ENCODE measurements at places on chromosomes 1 and 21.

DNA sequence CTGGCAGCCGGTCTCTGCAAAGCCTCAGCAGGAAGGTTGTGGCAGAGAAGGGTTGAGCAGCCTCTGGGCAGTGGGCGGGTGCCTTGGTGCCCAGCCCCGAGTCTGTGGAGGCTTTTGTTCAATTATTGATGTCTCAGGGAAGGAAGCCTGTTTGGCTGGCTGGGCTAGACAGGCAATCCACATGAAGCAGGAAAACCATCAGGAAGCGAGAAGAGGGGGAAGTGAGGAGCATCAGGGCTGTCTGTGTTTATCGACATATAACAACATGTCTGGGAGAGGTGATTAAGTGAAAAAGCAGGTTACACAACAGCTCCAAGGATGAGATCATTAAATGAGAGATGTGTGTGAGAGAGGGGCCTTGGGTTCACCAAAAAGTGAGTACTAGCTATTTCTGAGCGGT, 105.4 kb downstream of the UBE2U start:
- DNase-seq = no peak

DNA sequence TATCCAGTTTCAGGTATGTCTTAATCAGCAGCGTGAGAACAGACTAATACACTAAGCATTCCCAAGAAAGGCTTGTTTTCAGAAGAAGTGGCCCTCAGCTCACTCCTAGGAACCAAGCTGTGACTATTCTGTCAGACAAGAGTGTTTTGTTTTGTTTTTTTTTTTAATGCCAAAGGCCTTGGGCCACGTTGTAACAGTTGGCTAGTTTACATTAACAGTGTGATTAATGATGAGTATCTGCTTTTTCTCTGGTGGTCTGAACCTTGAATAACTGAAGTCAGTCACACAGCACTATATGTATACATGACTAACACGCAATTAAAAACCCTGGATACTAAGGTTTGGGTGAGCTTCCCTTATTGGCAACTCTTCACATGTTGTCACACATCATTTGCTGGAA, 21.9 kb downstream of the DPYD start:
- DNase-seq = no peak

- DNase-seq = no peak
Observed at GRCh38 chr1:231596337-231596791, 30.2 kb upstream of the DISC1 start.

DNA sequence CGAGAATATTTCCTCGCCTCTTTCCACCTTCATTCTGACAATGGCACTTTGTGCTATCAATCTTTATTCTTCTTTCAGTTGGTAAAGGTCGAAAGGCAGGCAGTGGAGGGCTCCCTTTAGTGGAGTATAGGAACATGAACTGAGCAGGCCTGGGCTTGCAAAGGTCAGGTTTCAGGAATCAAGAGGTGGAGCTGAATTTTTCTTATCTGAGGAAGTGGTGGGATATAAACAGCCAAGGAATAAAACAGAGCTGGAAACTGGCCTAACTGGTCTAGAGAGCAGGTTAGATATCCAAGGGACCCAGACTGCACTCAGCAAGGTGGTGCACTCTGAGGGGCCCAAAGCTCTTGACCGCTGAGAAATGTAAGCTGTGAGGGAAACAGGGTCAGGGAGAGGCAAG, 99.1 kb downstream of the PLA2G4A start:
- DNase-seq = no peak

DNA sequence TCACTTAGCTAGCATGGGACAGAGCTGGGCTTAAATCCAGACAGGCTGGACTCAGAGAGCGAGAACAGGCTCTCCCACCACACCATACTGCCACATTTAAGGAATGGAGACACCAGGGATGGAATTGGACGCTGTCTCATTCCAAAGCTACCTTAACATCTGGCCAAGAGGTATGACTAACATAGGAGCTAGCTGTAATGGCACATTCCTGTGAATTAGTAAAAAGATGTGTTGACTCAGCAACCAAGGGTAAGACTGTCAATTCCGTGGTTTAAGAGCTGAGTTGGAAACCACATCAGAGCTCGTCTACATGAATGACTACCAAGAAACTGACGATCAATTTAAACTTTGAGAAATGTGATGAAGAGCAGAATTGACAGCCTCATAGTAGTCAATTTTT, 8.3 kb upstream of the TNFRSF9 start:
- no peak for DNase-seq

GRCh38 chr1:65176056-65176450, 28.1 kb downstream of the AK4 start:
- DNase-seq = no peak

GRCh38 chr1:243968413-243968812, 82.7 kb upstream of the ZBTB18 start:
- no peak for DNase-seq

DNA sequence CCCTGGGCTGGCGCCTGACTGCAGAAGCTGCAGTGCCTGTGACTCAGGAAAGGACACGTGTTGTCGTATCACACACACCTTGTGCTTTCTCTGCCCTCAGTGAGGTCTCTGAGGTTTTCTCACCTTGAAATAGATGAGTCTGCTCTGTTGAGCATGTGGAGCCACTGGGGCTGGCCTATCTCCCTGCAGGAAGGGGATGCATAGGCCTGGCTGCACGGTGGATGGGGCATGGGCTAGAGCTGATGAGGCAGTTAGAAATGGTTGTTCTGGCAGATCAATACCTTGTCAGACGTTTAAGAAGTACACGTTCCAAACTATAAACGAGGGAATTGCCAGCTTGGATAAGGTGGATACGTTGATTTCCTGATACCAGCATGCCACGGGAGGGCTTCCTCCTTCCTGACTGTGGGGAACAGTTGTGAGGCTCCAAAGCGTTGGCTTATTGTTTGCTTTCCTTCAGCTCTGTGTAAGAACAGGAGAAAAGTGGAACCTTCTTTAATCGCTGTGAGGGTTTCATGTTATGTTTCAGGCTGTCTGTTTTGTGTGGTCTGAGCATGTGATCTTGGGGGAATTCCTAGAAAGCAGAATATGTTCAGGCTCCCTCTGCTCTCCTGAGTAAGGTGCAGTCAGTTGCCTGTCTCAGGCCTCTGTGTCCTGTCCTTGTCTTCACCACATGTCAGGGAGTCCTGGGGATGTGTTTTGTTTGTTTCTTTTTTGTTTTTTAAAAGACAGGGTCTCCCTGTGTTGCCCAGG, 44.8 kb downstream of the PCNT start:
- no peak for DNase-seq

DNA sequence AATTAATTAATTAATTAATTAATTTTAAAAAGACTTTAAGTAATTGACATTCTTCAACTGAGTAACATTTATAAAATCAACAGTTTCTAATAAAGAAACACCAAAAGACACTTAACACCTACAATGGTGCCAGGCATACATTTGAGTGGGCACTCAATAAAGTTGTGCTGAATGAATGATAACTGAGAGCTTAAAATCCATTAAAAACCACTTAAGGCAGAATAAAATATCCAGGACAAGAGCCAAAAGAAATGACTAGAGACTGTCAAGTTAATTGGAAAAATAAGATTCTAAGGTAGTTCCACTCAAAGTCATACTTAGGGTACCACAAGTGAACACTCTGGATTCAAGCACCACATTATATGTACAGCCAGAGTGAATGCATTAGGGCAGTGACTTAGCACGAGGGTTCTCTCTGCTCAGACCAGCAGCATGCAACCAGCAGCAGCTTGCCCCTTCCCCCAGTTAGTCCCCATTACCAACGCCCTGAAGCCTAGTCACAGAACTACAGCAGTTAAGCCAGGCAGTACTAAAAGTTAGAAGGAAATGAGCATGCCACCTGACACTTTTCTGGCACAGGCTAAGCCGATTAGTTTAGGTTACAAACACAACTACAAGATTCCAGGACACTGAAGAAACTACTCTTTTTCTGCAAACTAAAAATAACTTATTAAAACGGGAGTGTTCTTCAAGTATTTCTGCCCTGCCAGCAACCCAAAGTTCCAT, 46.5 kb downstream of the LUZP1 start:
- peak; percentile 47 for DNase-seq

DNA sequence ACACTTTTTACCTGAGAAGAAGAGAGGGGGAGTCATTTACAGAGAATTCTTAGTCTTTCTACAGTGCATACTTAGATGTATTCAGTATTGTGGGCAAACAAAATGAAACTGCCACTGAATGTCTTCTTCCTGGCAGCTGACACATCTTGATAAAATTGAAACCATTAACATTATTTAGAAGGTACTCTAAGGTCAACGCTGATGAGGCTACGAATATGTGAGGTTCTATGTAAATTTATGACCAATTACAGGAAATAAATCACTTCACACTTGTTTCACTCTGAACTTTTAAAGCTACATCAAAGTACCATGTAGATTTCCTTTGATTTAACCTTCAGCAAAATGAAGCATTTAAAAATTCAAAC, 51.3 kb upstream of the GFI1 start:
- DNase-seq = no peak

GRCh38 chr1:16135501-16135900, 20.4 kb downstream of the EPHA2 start:
- DNase-seq = no peak

- DNase-seq = peak; percentile 36
Observed at GRCh38 chr1:215526147-215526845, 40.8 kb upstream of the KCTD3 start.

- no peak for DNase-seq
Observed at GRCh38 chr1:154772056-154772455, 98.0 kb downstream of the KCNN3 start.

DNA sequence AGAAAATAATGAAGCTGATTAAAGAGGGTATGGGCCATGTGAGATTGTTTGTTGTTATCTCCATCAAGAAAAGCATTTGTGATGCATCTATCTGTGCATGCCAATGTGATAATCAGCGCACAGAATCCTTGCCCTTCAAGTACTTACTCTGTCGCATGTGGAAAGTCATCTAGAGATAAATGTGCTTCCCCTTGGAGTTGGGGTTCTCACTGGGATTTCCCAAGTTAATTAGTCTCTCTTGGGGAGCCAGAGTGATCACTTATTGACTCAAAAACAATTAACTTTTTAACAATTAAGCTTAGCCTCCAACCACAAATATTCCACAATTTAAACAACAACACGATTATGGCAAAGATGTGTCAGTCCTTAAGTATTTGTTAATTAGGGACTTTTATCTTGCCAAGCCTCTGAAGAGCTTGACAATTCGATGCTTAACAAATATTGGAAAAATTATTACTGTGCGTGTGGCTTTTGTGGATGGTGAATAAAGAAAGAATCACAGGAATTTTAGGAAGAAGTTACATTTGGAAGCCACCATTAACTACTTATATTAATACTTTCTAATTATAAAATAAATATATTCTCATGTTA, 17.5 kb downstream of the RHOU start:
- no peak for DNase-seq

DNA sequence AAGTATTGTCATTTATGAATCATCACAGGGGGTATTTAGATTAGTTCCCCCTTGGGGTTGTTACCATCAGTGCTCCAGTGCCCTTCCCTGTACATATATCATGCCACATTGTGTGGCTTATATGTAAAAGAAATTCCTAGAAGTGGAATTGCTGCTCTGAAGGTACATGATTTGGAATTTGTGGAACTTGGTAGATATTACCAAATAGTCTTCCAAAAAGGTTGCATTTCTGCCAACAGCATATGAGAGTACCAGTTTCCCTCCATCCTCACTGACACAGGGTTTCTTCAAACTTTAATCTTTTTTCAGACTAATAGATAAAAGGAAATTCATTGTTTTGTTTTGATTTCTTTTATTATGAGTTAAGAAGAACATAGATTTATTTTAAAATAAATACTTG, 41.3 kb downstream of the AKNAD1 start:
- DNase-seq = no peak

DNA sequence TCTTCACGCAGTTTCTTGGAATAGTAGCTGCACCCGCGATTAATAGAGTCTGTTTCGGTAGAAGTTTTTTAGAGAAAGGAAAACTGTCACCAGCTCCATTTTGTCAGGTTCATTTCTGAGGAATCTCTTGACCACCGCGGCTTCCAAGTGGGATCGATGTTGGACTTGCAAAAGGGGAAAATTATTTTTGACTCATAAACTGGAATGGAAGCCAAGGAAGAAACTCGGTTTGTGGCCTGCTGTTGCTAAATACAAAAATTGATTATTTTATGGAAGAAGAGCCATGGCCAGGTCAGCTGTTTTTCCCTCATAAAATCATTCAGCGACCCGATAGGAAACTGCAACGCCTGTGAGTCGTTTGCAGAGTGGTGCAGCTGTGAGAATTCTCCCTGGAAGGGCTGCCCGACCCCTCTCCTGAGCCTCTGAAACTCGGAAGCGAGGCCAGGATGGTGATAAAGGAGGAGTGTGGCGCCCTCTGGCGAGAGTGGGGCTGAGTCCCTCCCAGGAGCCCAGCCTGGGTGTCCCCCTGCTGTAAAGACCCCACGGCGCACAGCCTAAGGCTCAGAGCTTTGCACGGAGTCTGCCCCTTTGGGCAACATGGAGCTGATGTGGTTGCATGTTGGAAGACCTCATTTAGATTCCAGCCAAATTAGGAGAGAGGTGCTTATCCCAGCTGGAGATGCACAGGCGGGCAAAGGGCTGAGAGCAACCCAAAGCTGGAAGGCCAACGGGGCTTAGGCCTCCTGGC, 83.6 kb upstream of the SLC25A33 start:
- no peak for DNase-seq

GRCh38 chr1:71950579-71950978, 331.8 kb downstream of the NEGR1 start:
- DNase-seq = no peak
